ENCODE measurements at places on chromosomes 7 and 10. TPM values are rescaled to one million over a fixed set of nuclear protein-coding genes. Genes with fewer than 3 reads are reported as not detected.
A peak's percentile ranks its signal among the peaks of the same experiment; 100 is the strongest.

Gene GIMAP6
- polyA plus RNA-seq, result 130 TPM

Gene ADRB1
- polyA plus RNA-seq, result not detected

Gene PPA1
- polyA plus RNA-seq, result 179 TPM

Gene CALHM1
- polyA plus RNA-seq, result not detected

Gene SSC4D
- not detected for polyA plus RNA-seq

Gene VSIR
- polyA plus RNA-seq, result 220 TPM

Gene NCF1
- polyA plus RNA-seq, result 10.0 TPM

Gene ZNF727
- polyA plus RNA-seq, result not detected

Gene GPR146
- polyA plus RNA-seq, result 16.9 TPM

Gene CTNNA3
- polyA plus RNA-seq, result not detected

Gene PLAU
- polyA plus RNA-seq, result not detected

DNA sequence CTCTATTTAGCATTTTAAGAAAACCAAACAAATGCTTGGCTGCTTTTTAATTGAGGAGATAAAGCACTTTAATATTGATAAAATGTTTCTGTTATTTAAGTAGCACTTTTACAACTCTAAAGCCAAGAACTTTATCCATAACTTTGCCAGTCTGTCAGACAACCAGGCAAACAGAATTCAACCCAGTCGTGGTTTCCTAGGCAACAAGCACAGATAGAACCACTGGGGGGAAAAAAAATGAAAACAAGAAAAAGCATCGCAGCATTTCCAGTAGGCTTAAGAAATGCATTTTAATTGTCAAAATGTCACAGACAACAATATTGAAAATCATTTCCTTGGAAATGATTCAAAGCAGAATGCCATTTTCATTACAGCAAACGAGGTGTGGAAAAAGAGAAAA lies 323.4 kb downstream of the PARD3 start:
- DNase-seq, result no peak

DNA sequence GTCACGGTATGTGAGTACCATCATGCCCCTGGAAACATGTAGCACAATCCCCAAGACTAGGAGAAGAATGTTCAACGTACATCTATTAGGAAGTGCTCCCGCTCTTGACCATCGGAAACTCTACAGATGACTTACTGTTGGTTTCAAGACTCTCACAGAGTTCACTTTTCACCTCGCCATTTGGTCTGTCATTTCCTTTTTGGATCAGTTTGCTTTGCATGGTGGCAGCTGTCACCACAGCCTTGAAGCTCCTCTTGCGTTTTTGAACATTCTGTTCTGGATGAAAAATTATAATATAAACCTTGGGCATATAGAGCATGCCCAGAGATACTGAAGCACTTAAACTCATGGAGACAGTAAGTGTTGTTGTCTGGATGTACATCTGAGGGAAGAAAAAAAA lies 806.8 kb downstream of the GRM8 start:
- DNase-seq, result no peak

DNA sequence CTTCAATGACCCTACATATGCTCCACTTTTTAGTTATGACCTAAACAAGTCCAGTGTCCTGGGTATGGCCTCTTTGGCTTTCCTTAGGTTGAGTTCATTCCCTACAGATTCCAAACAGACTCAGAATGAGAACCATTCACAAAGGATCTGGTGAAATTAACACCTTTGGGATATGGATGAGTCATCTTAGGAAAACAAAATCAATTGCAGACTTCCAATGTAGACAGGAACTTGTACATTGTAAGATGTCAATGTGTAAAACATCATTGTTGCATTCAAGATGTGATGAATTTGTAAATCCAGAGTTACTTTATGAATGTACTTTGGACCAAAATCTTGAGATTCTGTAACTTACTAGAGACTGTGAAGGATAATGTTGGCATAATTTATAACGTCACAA lies 43.4 kb upstream of the HECTD2 start:
- DNase-seq, result no peak

GRCh38 chr10:32372000-32372875 lies 25.3 kb upstream of the EPC1 start:
- no peak for DNase-seq

- DNase-seq, result no peak
Observed at GRCh38 chr7:154242709-154243108, 190.5 kb downstream of the DPP6 start.

GRCh38 chr10:6279540-6280267 lies 77.0 kb downstream of the PFKFB3 start:
- DNase-seq, result no peak

- no peak for DNase-seq
Observed at GRCh38 chr7:14902589-14903067, at the start of gene DGKB. Gene DGKB, minus strand, starts transcription at chr7:14902751.

DNA sequence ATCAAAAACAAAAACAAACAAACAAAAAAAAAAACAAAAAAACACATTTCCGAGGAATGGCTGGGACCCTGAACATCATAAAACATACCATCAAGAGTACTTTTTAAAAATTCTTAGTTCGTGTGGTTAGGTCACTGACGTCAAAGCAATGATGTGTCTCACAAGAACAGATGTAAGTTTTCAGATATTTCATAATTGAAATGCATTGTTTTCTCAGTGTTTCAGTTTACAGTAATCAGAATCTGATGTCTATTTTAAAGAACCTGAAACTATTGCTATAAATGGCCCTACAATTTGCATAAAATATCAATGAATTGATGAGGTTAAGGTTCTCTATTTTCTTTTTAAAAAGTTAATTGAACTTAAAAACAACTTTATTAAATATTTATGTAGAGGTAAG lies 103.7 kb upstream of the HGF start:
- no peak for DNase-seq

DNA sequence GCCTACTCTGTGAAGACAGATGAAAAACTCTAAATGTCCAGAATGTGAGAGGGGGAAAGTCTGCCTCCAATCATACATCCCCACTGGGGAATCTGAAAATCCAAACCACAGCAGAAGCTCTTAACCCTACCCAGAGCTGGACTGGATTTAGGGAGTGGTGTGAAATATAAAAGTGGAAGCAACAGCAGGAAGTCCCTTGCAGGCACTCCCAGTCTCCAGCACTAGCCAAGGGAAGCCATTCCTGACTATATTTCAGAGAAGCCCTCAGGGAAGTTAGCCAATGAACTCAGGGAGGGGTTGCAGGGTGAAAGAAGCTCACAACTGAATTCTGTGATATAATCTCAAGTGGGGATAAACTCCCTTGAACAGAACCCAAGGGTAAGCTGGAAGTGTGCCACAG lies 51.5 kb downstream of the CRPPA start:
- no peak for DNase-seq

- DNase-seq, result no peak
Observed at GRCh38 chr10:102863660-102864059, 5.6 kb upstream of the AS3MT start.

- DNase-seq, result no peak
Observed at GRCh38 chr10:110691139-110691538, 47.0 kb downstream of the RBM20 start.

- DNase-seq, result no peak
Observed at GRCh38 chr7:28865601-28866144, 92.5 kb downstream of the TRIL start.

DNA sequence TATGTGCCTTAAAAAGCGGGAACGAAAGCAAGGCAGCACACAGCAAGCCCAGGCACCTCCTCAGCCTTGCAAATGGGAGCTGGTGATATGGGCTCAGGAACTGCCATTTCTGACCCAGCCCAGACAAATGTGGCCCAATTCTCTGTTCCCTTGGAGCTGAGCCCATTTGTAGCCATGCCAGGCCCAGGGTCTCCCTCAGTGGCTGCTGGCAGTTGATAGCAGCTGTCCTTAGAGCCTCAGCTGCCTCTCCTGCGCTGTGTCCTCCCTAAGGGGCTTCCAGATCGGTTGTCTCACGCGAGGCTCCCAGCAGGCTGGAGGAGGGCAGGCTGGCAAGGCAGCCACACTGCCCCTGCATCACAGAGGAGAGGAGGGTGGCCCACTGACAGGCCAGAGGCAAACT lies 275.8 kb downstream of the KCNMA1 start:
- DNase-seq, result no peak

GRCh38 chr10:101840741-101841453 lies 2.7 kb downstream of the KCNIP2 start:
- peak; percentile 67 for DNase-seq

DNA sequence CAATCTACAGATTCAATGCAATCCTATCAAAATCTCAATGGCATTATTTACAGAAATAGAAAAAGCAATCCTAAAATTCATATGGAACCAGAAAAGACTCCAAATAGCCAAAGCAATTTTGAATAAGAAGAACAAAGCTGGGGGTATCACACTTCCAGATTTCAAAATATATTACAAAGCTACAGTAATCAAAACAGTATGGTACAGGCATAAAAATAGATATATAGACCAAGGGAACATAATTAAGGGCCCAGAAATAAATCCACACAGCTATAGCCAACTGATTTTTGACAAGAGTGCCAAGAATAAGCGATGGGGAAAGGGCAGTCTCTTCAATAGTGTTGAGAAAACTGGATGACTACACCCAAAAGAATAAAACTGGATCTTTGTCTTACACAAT lies 251.9 kb upstream of the FOXK1 start:
- DNase-seq, result no peak

GRCh38 chr10:96619120-96619519 lies 32.3 kb upstream of the TM9SF3 start:
- no peak for DNase-seq

GRCh38 chr10:114289096-114289436 lies 50.0 kb downstream of the VWA2 start:
- DNase-seq, result no peak

DNA sequence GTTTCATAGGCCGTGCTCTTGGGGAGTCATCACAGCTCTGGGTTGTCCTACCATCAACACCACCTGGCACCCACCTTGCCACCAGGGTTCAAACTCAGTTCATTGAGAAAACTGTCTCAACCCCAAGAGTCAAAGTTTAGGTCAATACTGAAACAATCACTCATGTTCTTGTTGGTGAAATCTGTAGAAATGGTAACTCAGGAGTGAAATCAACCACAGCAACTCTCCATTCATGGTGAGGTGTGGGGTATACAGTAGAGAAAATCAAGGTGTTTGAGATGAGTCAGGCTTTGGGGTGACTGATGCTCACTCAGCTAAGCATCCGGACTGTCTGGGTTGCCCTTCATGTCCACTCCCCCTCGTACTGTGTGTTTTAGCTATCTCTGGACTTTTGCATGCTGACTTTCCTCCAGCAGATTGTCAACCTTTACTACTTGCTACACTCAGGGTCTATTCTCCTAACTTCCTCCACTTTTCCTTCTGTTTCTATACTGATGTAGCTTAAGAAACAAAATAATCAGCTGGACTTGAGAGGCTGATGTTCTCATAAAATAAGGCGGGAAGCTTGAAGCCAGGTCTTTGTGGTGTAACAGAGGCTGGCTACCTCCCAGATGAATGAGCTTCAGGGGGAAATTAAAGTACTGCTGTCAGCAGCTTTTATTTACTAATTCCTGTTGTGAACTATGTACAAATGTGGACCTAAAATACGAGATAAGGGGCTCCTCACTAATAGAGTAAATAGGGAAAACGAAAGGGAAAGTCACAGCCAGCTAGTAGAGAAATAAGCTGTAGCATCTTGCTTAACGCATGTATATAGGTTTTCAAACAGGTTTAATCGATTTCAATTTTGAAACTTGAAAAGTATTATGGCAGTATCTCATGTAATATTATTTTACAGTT lies 173.6 kb upstream of the AKR1E2 start:
- no peak for DNase-seq

GRCh38 chr10:126203746-126204145 lies 184.5 kb downstream of the ADAM12 start:
- no peak for DNase-seq

DNA sequence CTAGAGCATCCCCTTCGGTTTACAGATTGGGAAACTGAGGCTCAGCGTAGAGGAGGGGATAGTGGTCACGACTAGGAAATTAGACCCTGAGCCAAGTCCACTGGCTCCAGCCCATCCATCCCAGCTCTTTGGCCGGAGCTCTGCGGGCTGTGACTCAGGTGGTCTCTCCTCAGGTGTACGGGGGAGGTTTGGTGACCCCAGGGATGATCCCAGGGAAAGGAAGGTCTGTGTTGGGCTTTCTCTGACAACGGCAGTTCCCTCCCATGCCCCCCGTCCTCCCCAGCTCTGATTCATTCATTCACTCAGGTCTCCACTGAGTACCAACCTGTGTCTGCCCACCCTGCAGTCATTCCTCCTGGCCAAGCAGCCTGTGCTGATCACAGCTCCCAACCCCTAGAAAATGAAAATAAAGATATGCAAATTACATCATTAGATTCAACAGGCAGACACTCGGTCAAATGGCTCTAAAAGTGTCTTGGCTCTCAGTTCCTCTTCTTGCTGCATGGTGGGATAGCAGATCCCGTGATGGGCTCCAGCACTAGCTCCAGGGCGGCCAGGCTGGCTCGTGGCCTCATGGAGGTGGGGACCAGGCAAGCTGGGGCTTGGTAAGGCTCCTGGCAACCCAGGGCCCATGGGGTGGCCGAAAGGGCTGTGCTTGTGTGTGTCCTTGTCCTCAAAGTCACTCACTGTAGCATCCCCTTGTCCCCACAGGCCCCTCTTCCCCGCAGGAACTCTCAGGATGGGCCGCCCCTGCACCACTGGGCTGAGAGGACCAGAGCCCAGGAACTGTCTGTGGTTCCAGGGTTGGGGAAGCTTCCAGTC lies 37.8 kb downstream of the CLRN3 start:
- no peak for DNase-seq

DNA sequence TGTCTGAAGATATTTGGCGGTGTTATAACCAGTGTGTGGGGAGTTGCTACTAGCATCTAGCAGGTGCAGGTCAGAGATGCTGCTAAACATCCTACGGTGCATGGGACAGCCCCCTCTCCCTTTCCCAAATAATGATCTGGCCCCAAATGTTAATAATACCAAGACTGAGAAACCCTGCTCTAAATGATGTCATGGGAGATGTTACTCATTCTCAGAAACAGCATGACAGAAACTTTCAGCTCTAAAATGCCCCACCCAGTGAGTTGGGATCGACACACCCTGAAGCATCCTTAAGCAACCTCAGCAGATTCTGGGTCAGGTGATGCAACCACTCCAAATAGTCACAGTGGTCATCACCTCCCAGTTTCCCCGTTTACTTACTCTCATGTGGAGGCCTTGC lies 108.8 kb upstream of the MPP7 start:
- DNase-seq, result no peak

DNA sequence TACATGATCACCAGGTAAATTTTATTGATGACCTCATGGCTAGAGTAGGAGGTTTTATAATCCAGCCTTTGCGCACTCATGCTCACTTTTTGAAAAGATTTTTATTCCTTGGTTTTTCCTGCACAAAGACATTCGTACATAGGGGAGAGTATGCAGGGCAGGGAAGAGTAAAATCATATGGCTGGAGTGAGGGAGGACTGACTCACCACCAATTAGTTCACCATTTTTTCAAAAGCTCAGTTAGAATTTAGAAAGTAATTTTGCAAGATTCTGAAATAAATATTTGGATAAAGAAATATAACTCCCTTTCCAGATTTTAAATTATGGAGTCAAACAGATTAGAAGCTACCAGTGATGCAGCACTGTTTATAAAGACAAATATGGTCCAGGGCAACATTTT lies 111.9 kb downstream of the SEMA3D start:
- no peak for DNase-seq

DNA sequence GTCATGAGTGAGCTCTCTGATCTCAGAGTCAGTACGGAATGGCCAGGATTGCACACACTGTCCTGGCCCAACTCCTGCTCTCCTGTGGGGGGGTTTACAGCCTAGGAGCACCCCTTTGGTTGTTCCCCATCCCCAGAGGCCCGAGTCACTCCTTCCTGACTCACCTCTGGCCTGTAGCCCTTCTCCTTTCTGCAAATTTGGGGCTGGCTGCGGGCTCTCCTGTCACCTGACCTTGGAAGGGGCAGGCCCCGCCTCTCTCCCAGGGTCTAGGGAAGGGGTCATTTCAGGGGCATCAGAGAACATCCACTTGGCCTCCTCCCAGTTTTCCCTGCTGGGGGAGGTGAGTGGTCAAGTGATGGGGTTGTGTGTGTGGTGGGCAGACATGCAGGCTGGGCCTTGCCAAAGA lies 1.7 kb downstream of the NYAP1 start:
- no peak for DNase-seq

Data from naive thymus-derived CD4-positive, alpha-beta T cell (primary cell).